Stimulated activated CD8-positive, alpha-beta memory T cell treated with anti-CD3 and anti-CD28 coated beads, Interleukin-2, amount 100 ng/mL, for 1 hour (primary cell): ENCODE measurements at places on chromosomes 3 and 15.

DNA sequence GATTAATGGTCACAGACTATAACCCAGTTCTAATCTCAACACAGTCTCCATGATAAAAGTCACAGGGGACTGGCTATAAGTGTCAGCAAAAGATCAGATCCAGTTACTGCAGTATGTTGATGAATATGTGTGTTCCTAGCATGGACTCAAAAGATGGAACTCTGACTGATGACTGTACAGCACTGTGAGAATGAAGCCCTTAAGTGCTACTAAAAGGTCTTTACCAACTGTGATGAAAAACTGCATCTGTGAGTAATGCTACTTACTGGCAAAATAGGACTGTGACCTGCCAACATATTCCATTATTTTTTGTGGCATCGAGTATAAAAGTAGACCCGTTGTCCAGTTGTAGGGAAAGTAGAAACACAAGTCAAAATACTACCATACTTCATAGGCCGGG is 284.2 kb downstream of the ROBO2 start:
- DNase-seq, result no peak

- no peak for DNase-seq
Measured at GRCh38 chr15:48318131-48318530, 13.1 kb upstream of the DUT start.

GRCh38 chr3:150035301-150035779 is 64.6 kb upstream of the PFN2 start:
- no peak for DNase-seq

GRCh38 chr3:148289159-148289558 is 408.5 kb upstream of the AGTR1 start:
- DNase-seq, result no peak

GRCh38 chr15:64843991-64844390 is 2.3 kb downstream of the PLEKHO2 start:
- DNase-seq, result no peak

- no peak for DNase-seq
Measured at GRCh38 chr3:180294282-180295027, 257.7 kb upstream of the PEX5L start.
